ENCODE measurements at places on chromosomes 1 and 21.
A peak's percentile ranks its signal among the peaks of the same experiment; 100 is the strongest.

- no peak for DNase-seq
Observed at GRCh38 chr1:30445449-30445848, 277.9 kb downstream of the MATN1 start.

GRCh38 chr1:56191369-56191768 lies 388.0 kb downstream of the PLPP3 start:
- no peak for DNase-seq

- DNase-seq: peak; percentile 4
Observed at GRCh38 chr1:38291906-38292521, 245.4 kb upstream of the POU3F1 start.

DNA sequence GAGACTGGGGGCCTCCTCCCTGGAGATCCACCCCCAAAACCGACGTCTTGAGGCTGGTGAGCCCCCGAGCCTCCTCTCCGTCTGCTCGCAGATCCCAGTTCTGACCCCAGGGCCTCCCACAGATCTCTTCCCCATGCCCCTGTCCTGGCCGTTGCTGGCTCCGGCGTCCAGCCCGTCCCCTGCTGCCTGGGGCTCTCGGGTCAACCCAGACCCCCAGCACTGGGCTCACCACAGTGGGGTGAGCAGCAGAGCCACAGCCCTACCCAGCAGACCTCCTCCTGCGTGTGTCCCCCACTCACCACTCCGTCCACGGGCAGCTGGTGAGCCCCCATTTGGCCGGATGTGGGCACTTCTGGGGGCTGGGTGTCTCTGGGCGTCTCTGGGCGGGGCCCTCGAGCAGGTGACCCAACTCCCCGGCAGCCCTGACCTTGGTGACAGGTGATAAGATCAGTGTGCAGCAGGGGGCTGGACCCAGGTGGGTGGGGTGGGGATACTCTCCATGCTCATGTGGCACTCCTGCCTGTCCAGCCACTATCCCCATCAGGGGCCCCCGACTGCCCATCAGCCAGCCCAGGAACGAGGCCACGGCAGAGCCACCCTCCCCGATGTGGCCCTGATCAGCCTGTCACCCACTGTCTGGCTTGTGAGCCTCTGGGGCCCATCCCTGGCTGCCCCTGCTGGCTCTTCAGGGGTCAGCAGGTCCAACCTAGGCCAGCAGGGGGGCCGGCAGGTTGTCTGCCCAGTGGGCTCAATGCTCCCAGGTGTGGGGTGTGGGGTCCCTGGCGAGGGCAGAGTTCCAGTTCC lies 709 bp downstream of the TNFRSF14 start:
- peak; percentile 38 for DNase-seq

GRCh38 chr1:175209493-175209921 lies 16.9 kb upstream of the KIAA0040 start:
- peak; percentile 11 for DNase-seq

GRCh38 chr1:55506740-55507577 lies 291.8 kb upstream of the USP24 start:
- no peak for DNase-seq

DNA sequence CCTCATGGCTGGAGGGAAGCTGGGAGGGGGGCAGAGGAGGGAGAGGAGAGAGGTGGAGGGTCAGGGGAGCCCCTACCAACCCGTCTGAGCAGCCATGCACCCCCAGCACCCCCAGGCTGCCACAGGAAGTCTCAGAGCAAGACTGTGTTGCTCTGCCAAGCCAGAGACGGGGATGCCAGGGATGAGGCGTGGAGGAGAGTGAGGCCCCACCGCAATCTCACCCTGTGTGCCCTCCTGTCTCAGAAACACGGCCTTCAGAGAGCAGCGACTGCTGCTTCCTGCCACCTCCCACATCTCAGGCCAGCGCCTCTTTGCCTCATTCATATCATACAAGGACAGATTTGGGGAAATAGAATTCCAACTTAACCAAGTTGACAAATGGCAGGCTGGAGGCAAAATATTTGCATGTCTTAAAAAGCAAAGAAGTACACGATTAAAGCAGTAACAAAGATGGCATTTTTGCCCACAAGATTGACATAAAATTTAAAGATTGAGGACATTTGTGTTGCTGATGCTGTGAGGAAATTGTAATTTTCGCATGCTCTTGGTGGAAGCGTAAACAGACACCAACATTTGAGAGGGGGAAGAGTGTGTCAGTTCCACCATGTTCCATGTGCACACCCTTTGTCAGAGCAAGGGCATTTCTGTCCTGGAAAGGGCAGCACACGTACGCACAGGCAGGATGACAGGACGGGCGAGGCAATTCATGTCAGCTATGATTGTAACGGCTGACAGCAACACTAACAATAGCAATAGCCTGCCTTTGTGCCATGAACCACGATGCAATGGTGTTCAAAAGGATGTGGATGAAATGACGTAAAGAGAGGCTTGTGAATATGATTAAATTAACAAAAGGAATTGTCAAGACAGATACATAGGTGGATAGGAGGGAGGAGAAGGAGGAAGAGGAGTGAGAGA lies 59.0 kb upstream of the BACE2 start:
- no peak for DNase-seq

DNA sequence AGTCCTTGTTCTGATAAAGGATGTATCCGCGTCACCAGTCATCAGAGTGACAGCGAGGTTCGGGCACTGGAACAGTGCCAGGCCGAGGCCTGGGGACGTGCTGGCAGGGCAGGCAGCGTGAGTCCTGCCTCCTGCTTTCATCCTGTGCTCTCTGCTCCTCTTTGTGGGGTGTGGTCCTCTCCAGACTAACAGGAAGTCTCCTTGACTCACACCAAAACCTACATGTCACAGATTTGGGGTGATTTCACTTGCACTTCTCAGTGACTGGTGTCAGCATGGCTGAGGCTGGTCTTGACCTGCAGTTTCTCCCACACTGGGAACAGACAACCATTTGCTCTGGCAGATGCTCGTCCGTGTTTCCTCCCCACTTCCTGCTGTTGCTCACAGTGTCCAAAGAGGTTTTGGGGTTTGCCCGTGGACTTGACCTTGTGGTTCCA lies 8.8 kb upstream of the NLRP3 start:
- DNase-seq: peak; percentile 78

DNA sequence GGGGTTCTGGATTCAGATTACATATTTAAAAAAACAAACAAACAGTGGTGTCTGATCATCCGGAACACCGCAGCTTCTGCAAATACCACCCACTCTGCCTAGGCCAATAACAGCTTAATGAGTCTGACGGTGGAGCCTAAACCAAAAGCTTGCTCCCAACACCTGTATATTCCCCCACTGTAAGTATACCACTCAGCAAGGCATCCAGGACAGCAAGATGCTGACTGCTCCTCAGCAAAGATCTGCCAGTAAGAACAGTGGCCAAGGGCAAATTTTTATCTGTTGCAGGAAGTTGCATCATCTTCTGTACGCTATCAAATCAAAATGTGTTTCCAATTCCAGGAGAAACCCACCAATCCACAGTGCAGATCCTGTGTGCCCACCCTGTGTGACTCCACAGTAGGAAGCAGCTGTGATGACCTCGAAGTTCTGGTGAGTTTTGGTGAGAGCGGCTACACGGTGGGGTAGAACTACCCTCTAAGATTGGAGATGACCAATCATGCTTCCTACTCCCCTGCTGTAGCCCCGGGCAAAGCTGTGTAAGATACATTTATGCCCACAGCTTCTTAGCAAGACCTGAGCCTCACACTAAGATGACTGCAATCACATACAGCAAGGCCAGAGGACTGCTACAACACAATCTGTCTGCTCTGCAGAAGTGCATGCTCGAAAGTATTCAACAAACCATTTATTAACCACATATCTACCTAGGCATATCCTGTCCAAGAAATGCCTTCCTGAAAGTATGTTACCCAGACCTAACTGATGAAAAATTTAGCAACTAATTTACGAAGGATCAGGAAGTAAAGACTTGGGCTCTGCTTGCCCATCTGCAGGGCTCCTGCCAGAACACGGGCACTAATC lies 30.5 kb downstream of the SIPA1L2 start:
- DNase-seq: peak; percentile 59

DNA sequence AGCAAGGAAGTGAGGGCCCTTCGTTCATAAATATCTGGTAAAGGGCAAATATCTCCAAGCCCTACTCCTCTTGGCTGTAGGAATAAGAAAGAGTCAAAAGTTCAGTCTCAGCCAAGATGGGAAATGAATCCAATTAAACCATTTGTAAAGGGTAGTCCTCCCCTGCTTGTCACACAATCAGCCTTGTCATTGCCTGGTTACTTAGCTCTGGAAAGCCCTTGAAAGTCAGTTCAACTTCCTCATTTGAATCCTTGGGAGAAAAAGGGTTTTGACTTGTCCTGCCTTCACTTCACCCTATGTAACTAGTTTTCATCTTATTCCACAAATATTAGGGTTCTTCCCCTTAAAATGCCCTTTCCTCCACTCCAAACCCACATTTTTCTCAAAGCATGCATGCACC lies 100.0 kb downstream of the ELAVL4 start:
- peak; percentile 6 for DNase-seq

GRCh38 chr1:206521127-206521526 lies 13.8 kb downstream of the RASSF5 start:
- no peak for DNase-seq

- DNase-seq: peak; percentile 91
Observed at GRCh38 chr1:209648931-209649776, 3.1 kb downstream of the LAMB3 start.

DNA sequence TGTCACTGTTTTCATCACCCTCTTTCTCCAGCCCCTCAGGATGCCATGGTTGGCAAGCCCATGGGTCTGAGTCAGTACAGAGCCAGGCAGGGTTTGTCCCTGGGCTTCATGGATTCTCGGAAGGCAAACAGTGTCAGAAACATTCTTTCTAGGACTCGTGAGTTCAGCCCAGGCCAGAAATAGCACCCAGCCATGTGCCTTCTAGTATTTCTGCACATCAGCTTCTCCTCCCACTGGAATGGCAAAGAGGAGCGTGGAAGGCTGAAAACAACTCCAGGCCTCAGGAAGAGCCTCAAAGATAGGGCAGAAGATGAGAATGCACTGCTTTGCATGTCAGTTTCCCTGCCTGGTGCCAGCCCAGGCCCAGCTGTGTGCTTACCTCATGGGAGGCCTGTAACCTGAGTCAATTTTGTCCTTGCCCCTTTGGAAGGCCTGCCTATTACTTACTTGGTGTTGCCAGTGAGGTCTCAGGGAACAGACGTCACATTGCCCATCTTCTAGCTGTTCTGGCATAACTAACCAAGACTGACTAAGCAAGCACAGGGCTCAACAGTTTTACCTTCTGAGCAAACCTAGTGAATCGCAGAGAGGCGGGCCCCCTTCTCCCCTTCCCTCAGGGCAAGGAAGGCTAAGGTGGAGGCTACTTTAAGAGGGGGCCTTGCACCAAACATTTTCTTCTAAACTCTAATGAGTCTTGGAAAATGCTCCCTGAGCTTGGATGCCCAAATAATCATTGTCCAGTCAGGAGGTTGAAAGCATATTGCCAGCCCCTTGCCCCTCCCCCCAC lies 42.4 kb downstream of the GLUL start:
- no peak for DNase-seq

GRCh38 chr1:82390627-82391026 lies 589.9 kb downstream of the ADGRL2 start:
- DNase-seq: no peak

- DNase-seq: no peak
Observed at GRCh38 chr1:186901631-186902030, 72.9 kb downstream of the PLA2G4A start.

GRCh38 chr1:214923278-214923915 lies 159.1 kb upstream of the KCNK2 start:
- no peak for DNase-seq

DNA sequence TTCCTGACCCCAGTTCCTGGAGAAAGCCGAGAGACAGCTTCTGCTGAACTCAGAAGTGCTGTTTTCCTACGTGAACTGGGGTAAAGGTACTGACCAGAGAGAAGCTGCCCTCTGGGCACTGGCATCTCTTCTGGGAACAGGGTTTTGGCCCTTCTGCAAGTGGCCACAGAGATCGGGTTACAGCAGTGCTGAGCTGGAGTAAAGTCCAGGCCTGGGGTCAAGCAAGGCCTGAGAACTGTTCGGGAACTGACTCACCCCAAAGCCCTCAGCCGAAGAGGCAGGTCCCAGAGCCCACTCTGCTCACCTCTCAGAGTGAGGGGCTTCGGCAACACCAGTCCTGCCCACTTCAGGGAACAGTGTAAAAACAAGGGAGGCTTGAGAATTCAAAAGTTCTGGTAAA lies 177.2 kb upstream of the RUNX1 start:
- DNase-seq: no peak

DNA sequence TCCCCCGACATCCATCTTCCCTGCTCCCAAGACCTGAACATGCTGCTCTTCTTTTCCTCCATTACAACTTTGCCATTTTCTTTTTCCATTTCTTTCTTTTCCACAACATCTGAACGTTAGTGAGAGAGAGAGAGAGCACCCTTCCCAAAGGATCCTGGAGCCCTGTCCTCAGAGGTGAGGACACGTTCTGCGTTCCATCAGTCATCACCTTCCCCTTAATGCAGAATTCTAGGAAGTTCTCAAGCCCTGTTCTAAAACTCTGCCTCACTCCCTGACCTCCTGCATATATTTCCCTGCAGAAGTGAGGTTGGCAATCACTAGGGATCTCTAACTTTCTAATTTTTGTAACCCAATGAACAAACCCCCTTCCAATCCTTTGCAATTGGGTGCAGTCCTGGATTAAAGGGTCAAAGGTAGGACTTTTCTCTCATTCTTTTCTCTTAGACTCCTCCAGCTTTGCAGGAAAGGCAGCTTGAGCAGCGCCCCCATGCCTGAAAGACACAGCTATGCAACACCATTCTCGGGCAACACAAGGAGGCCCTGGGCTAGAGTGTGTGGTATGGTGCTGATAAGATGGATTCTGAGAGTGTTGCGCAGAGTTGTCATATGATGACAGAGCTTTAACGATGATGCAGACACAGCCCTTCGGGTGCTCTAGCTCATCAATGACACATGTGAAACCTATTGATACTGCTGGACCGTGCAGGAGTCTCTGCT lies 59.2 kb upstream of the TNR start:
- no peak for DNase-seq

GRCh38 chr1:214008791-214009422 lies 21.1 kb downstream of the PROX1 start:
- no peak for DNase-seq

GRCh38 chr21:25691976-25692375 lies 42.7 kb downstream of the ATP5PF start:
- DNase-seq: no peak

DNA sequence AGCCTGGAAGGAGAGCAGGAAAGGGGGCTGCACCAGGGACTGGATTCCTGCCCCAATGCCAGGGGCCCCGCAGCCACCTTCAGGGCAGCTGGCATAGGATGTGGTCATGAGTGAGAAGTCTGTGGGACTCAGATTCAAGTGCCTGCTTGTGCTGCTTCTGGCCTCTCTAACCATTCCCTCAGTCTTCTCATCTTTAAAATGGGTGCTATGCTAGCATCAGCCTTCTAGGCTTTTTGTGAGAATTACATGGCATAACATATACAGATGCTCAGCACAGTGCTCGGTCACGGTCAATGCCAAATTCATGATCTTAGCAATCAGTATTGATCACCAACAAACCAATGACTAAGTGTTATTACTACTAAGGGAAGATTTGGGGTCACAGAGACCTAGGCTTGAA lies 23.5 kb downstream of the TRIM62 start:
- no peak for DNase-seq

- DNase-seq: no peak
Observed at GRCh38 chr1:216818284-216818683, 95.1 kb upstream of the ESRRG start.
